ENCODE measurements at places on chromosomes 7 and 10.

DNA sequence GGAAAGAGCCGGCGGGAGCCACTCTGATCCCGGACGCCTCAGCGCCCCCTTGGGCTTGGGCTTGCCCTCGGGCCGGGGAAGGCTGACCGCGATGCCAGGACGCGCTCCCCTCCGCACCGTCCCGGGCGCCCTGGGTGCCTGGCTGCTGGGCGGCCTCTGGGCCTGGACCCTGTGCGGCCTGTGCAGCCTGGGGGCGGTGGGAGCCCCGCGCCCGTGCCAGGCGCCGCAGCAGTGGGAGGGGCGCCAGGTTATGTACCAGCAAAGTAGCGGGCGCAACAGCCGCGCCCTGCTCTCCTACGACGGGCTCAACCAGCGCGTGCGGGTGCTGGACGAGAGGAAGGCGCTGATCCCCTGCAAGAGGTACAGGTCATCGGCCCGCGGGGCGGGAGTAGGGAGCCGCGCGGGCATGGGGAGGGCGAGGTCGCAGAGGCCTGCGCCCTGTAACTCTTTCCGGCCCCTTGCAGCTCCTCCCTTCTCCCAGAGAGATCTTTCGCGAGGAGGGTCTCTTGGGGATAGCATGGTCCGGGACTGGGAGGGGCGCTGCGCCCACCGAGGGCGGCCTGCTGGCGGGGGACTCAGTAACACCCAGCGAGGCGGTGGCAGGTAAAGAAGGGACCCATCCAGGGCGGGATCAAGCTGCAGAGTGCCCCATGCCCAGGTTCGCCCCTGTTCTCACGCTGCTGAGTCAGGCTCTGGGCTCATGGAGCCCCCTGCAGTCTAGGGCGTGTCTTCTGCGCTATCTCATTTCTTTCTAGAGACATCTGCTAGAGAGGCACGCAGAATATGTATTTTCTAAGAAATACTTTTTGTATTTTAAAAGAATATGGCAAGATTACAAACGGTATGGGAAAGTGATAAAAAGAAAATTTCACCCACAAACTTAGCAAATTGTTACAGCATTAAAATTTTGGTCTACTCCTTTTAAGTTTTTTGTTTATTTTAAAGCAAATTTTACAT lies 687 bp downstream of the EPDR1 start:
- DNase-seq: no peak

DNA sequence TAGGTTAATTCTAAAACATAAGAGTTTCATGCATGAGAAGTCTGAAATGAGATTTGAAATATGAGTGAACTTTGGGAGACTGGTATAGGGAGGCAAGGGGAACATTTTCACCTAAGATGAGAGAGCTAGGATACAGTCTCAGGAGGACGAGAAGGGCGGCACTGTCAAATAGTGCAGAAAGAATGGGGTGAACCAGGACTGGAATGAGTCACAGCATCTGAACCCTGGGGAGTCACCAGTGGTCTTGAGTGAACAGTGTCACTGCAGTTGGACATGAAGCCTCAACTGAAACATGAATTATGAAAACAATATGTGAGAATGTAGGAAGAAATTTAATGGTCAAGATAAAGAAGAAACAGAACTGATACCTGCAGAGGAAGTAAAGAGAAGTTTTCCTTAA lies 33.8 kb downstream of the GNG11 start:
- DNase-seq: no peak

GRCh38 chr10:77165445-77166208 lies 472.0 kb downstream of the KCNMA1 start:
- DNase-seq: no peak

DNA sequence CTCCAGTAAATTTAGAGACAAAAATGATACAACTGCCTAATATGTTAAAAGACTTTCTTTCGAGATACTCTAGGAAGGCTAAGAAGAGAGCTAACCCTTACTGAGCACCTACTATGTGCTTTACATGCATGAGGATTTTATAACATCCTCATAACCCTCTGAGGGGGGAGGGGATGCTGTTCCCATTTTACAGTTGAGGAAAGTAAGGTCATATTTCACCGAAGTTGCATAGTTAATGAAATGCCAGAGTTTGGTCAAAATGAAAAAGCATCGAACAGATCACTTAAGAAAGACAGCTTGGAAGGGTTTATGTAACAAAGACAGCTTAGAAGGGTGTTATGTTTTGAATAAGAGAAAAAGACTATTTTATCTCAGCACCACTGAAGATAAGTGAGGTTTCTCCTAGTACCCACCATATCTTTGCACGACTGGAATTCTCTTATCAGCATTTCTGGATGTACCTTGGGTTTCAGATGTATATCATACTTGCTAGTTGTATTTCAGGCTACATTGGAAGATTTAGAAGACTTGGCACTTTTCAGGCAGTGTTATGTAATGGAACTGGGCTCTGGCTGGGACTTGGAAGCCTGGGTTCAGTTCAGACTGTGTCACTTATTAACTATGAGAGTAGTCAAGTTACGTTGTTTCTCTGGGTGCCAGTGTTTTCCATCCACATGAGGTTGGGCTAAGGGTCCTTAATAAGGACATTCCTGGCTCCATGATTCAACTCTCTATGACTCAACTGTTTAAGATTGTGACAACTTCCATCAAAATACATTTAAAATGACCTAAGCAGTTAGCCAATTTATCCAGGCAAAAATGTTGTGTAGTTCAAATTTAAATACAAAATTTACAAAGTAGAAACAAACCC lies 6.0 kb downstream of the RHOBTB1 start:
- DNase-seq: no peak

- no peak for DNase-seq
These were observed 94.5 kb downstream of the PPP1R3A start for GRCh38 chr7:113824117-113824823.

DNA sequence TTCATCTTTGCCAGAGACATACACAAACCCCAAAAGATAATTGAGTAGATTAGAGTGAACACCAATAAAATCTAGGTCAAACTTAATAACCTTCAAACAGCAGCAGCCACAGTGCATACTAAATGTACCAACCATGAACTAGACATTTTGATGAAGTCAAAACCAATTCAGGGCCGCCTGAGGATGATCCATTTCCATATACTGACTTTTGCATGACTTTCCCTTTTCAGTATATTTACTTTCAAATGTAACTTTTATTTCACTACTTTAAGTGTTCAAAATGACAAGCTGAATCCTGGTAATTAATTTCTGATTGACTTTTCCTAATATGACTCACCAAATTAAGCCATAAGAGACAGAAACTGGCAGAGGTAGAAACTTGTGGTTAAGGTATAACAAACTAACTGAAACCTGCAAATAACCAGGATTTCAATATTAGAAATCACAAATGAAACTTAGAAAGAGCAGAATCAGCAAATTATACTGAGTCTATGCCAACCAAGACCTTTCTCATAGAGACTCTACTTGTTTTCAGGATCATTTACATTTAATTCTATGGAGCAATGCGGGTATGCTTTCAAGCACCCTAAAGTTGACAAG lies 171.9 kb upstream of the LRRN3 start:
- DNase-seq: no peak

DNA sequence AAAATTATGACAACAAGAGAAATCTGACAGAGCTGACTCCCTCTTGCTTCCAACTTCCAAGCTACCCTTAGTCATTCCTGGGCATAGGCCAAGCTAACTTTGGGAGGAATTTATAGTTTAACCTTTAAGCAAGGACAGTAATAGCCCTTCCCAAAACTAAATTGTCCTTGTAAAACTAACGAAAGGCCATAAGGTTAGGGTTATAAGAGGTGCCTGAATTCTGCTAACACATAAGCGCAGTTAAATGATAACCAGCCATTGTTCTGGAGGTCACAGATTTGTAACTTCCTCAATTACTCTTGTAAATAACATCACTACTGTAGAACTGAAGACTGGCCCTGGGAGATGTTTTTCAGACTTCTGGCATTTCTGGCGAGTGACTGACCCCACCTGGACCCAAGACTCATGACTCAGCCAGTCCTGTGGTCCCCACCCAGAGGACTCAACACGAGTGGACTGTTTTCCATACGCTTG lies 481.2 kb downstream of the KCNMA1 start:
- no peak for DNase-seq

GRCh38 chr10:27197980-27198620 lies 42.5 kb downstream of the ACBD5 start:
- DNase-seq: no peak

Data from stimulated activated CD8-positive, alpha-beta memory T cell treated with anti-CD3 and anti-CD28 coated beads, Interleukin-4, amount 100 ng/mL, for 1 hour (primary cell).